ENCODE measurements at places on chromosomes 3 and 15. TPM values are rescaled to one million over a fixed set of nuclear protein-coding genes. Genes with fewer than 3 reads are reported as not detected.

DNA sequence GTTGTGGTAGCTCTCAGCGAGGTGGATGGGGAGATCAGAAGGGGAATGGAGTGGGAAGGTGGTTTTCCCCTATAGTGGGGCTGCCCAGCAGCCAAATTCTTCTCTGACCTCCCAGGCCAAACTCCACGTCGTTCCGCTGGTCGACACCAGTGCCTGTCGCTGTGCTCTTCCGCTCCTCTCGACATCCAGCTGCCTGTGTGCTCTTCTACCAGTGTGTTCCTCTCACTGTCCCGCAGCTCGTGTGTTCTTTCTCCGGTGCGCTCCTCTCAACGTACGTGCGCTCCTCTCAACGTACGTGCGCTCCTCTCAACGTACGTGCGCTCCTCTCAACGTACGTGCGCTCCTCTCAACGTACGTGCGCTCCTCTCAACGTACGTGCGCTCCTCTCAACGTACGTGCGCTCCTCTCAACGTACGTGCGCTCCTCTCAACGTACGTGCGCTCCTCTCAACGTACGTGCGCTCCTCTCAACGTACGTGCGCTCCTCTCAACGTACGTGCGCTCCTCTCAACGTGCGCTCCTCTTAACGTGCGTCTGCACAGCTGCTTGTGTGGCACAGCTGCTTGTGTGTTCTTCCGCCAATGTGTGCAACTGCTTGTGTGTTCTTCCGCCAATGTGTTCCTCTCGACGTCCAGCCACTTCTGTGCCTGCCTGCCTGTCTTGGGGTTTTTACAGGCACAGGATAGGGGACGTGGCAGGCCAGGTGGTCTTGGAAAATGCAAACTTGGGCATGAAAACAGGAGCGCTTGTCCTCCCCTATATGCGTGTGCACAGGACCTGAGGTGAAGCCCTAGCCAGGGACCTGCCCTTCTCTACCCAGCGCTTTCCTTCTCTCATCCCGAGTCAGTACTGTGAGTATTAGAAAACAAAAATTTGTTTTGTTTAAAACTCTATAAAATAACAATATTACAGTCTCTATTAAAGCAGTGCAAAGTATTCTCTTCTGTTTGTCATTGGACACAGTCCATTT, 991.1 kb downstream of the GBE1 start:
- DNase-seq, result no peak

DNA sequence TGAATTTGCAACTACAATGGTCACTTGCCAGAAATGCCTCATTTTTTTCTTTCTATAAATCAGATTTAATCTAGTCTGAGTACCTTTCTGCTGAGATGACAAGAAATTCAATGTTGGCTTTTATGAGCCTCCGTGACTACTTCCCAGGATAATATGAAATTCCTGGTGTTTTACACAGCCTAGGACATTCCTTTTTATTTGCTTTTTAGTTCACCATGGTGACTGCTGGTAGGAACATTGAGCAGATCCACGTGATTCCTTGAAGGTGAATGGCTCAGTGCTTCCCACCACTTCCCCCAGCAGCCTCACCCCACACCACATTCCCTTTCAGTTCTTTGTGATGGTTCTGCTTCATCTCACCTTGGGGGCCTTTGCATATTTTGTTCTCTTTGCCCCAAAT, 4.3 kb upstream of the NPTN start:
- DNase-seq, result no peak

DNA sequence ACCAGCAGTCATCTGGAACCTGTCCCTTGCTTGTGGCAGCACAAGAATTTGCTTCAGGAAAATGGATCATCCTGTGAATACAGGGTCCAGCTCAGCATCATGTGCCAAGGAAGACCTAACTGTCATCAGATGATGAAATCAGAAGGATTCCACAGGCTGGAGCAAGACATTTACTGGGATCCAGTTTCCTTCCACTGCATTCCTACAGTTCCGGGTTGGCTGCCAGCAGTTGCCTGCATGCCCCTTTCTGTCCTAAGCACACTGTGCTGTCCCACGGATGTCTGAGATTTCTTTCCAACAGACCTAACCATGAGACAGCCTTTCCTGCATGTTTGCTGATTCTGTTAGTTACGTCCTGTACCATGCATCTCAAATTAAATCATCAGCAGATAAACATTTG, 140.7 kb downstream of the IMPG2 start:
- DNase-seq, result no peak

Gene RETNLB
- not detected for total RNA-seq

GRCh38 chr3:114872588-114872987, 274.5 kb downstream of the ZBTB20 start:
- DNase-seq, result no peak

Gene GATA2
- 0.40 TPM for total RNA-seq

GRCh38 chr3:7934362-7934761, 567.3 kb upstream of the LMCD1 start:
- no peak for DNase-seq

- no peak for DNase-seq
Observed at GRCh38 chr3:6512172-6512800, 348.6 kb upstream of the GRM7 start.

Gene LRRC31
- not detected for total RNA-seq

DNA sequence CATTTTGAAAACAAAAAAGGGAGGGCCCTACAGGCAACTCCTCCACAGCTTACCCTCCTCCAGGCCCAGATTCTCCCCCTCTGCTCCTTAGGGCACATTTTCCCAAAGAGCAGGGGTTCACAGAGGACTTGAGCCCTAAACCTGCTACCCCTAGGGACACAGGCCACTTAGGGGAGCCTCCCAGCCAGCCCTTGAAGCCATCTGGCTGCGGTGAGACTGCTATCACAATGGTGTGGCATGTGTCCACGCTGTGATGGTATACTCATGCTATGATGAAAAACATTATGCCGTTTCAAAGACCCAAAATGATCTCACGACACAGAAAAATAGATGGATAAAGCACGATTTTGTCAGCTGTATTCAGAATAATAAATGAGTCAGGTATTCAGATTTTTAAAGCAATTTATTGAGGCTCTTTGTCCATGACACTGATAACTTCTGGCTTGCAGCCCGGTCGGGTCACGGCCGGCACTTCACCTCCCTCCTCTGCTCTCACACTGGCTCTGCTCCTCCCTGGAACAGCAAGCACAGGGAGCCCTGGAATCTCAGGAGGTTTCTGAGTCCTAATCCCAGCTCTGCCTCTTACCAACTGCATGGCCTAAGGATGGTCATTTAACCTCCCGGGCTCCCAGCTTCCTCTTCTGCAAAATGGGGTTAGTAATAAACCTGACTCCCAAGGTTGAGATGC, 115.3 kb downstream of the MEGF11 start:
- no peak for DNase-seq

DNA sequence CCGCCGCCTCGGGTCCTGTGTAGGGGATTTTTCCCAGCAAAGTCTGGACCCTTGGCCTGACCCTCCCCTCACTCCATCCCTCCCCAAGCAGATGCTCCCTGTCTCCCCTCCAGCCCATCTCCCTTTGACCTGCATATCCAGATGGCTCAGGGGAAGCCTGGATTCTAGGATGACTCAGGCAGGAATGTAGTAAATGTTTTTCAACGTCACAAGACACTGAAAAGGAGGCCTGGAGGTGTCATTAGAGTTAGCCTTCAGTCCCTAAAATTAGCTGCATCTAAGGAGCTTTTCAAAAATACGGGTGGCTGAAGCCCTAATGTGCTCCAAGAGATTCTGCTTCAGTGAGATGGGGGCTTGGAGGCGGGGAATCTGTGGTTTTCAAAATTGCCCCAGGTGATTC, 7.2 kb downstream of the ACAN start:
- DNase-seq, result no peak

DNA sequence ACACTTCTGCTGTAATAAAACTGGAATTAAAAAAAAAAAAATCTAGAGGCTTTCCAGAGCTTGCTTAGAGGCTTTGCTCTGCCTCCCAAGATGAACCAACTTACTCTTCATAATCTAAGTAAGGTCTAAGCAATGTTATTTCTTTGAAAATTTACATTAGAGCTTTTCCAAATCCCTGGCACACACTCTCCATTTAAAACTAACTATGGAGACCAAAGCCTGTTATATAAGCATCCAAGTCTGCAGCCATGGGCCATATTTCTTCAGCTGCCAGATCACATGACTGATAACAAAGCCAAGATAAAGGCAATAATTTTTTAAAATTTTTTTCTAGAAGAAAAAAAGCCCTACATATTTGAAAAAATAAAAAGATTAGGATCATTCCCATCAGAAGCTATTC, 55.0 kb upstream of the ARHGEF3 start:
- DNase-seq, result no peak

- DNase-seq, result no peak
Observed at GRCh38 chr15:58588096-58588495, 156.3 kb downstream of the LIPC start.

- no peak for DNase-seq
Observed at GRCh38 chr3:183255348-183255730, 2.3 kb downstream of the B3GNT5 start.

GRCh38 chr3:144375088-144375487, 403.5 kb downstream of the DIPK2A start:
- DNase-seq, result no peak

Gene MOBP
- total RNA-seq, result 0.10 TPM

Gene GOLGA6A
- 3.3 TPM for total RNA-seq

GRCh38 chr15:33580526-33580925, 269.8 kb downstream of the RYR3 start:
- no peak for DNase-seq

- DNase-seq, result peak; percentile 73
Observed at GRCh38 chr3:34106879-34107278, 308.4 kb downstream of the PDCD6IP start.

GRCh38 chr3:148226246-148226645, 471.5 kb upstream of the AGTR1 start:
- no peak for DNase-seq

Gene SLC28A2
- total RNA-seq, result not detected

Gene DLEC1
- total RNA-seq, result 0.76 TPM

DNA sequence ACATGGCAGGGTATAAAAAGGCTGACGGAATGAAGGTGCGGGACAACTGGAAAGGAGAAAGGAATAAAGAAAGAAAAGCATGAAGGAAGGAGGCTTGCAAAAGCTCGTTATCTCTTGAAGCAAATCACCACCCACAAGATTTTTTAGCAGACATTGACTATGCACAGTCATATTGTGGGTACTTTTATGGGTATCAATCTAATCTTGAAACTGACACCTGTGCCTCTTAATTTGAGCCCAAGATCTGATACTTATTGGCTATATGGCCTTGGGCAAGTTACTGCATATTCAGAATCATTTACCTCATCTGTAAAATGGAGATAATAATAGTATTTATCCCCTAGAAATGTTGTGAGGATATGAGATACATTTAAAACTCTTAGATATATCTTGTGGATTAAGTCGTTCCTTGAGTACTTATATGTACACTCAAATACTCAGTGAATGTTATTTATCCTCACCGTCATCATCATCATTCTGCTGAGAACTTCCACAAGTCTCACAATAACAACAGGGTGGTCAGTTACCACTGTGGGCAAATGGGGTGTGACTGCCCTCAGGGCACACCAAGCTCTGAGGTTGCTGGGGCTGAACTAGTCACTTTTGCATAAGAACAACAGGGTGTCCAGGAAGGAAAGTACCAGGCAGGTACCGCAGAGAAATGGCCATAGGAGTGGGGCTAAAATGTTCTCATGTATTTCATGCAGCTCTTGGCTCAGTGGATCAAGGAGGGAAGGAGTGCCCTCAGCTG, 266.1 kb downstream of the SLC9A9 start:
- no peak for DNase-seq

DNA sequence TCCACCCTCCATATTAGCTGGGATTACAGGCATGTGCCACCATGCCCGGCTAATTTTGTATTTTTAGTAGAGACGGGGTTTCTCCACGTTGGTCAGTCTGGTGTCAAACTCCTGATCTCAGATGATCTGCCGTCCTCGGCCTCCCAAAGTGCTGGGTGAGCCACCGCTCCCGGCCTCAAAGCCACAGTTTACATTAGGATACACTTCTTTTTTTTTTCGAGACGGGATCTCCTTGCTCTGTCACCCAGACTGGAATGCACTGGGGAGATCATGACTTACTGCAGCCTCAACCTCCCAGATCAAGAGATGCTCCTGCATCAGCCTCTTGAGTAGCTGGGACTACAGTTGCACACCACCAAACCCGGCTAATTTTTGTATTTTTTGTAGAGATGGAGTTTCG, 2.5 kb upstream of the NR1D2 start:
- DNase-seq, result no peak

Gene PARP14
- total RNA-seq, result 15.9 TPM

Gene FRMD4B
- total RNA-seq, result 7.2 TPM

Gene TNNC1
- total RNA-seq, result 5.8 TPM

DNA sequence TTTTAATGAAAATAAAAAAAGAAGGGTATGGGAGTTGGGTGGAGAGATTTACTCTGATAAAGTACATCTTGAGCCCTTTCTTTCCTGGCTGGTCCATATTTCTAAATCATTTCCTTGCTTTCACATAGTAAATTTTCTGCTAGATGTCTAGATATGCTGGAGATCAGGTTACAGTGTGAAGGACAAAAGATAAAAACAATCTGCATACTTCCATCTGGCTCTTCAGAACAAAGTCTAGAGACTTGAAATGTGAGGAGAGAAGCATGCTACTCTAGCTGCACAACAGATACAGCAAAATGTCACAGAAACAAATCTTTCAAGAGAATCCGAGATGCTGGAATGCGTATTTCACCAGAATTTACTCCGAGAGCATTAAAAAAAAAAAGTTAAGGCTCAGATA, 42.2 kb downstream of the FOXP1 start:
- no peak for DNase-seq

- no peak for DNase-seq
Observed at GRCh38 chr15:25787855-25788520, 75.1 kb downstream of the ATP10A start.

- DNase-seq, result no peak
Observed at GRCh38 chr3:99023590-99024192, 122.2 kb upstream of the DCBLD2 start.

DNA sequence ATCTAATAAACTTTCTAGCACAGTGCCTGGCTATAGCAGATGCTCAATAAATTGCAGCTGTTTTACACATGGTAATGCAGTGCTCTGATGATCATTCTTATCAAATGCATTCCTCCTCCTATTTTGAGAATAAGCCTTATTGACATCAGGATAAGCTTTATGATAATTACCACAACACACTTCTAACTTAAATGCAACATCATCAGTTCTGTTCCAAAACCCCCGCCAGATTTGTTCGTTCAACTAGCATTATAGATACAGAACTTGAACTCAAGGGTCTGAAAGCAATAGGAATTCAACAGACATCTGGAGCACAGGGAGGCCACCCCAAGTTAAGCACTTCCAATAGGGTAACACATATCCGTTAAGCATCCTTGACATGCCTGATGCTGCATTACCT, 684.4 kb upstream of the LMCD1 start:
- DNase-seq, result no peak

- DNase-seq, result no peak
Observed at GRCh38 chr15:49706805-49707204, 86.0 kb downstream of the DTWD1 start.

Gene CELF6
- total RNA-seq, result 0.19 TPM

- DNase-seq, result peak; percentile 61
Observed at GRCh38 chr3:65466300-65466988, 572.3 kb downstream of the MAGI1 start.

DNA sequence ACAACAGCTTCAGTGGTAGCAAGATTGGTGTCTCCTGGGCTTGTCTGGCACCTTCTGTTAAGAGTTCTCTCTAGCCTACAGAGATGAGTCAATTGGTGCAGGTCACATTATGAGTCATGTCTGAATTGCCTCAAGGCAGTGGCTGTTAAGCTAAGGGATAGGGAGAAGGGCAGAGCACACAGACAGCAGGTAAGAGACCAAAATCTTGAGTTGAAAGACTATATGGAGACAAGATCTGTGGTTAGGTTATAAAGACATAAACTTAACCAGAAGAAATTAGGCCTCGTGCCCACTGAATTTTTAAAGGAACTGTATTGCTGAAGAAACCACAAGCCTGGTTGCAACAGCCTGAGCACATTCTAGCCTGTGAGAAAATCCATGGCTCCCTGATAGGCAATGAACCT, 19.2 kb upstream of the KPNA1 start:
- DNase-seq, result no peak

Gene BAHD1
- total RNA-seq, result 40.0 TPM

Data from H1 (cell line).